ENCODE measurements at places on chromosomes 6 and 20.

- DNase-seq: peak; percentile 43
Observed at GRCh38 chr6:90385759-90386313, 89.2 kb upstream of the BACH2 start.

DNA sequence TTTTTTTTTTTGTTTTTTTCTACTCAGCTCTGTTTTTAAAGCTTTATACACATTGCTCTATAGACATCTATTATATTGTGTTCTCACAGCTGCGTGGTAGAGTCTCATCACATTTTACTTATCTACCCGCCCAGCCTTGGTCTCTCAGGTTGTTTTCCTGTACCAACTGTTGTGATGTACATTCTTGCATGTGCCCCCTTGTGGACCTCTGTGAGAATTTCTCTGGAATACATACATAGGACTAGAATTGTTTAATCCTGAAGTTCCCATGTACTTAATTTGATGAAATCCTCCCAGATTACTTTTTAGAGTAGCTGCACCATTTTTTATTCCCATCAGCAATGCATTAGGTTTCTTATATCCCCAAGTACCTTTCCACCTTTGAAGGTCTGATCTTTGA is 40.4 kb upstream of the TINAG start:
- DNase-seq: peak; percentile 62

GRCh38 chr6:30397697-30398096 is 52.7 kb downstream of the RPP21 start:
- DNase-seq: peak; percentile 35

DNA sequence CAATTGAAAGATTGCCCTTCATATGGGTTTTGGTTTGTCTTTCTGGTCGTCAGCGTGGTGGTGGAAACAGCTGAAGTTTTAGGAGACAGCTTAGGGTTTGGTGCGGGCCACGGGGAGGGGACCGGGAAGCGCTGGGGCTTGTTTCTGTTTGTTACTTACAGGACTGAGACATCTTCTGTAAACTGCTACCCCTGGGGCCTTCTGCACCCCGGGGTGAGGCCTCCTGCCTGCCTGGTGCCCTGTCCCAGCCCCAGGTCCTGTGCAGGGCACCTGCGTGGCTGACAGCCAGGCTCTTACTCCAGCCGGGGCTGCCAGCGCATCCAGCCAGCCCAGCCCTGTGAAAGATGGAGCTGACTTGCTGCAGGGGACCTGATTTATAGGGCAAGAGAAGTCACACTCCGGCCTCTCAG is 22.8 kb downstream of the NPEPL1 start:
- DNase-seq: no peak

DNA sequence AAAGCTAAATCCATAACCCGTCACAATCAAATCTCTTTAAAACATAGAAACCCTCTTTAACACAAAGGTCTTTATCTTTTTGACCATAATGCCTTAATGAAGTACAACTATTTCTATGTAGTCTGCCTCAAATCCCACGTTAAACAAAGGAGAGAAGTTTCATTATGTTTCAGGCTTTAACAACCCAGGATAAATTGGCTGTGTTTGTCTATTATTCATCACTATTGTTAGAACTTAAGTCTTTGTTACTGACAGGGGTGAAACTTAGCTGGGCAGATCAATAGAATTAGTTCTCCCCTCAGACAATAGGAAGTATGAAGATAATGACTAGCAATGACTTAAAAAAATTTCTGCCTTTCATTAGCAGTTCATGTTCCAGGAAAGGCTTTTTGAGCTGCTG is 10.1 kb upstream of the METTL24 start:
- DNase-seq: no peak

GRCh38 chr6:33206027-33206863 is 1.8 kb downstream of the HSD17B8 start:
- no peak for DNase-seq

GRCh38 chr6:157203312-157203744 is 120.0 kb downstream of the TMEM242 start:
- no peak for DNase-seq

- DNase-seq: no peak
Observed at GRCh38 chr6:89364586-89364985, 12.1 kb upstream of the UBE2J1 start.

GRCh38 chr20:52954849-52955248 is 17.3 kb upstream of the TSHZ2 start:
- DNase-seq: no peak

DNA sequence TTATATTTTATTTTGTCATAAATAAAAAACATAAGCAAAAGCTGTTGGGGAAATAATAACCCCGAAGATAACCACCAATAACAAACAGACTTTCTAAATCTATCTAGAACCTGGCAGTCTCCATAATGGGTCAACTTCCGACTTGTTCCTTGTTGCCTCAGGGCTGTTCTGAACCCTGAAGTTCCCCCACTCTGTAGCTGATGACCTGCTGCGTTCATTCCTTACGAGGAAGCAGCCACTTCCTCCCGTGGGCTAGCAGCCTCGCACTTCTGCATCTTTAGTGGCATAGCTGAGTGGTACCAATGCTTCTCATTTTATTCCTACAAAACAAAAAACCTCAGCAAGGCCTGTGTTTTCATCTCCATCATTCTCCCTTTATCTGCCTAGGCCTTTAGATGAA is 103.0 kb downstream of the PLEKHG1 start:
- DNase-seq: peak; percentile 54

DNA sequence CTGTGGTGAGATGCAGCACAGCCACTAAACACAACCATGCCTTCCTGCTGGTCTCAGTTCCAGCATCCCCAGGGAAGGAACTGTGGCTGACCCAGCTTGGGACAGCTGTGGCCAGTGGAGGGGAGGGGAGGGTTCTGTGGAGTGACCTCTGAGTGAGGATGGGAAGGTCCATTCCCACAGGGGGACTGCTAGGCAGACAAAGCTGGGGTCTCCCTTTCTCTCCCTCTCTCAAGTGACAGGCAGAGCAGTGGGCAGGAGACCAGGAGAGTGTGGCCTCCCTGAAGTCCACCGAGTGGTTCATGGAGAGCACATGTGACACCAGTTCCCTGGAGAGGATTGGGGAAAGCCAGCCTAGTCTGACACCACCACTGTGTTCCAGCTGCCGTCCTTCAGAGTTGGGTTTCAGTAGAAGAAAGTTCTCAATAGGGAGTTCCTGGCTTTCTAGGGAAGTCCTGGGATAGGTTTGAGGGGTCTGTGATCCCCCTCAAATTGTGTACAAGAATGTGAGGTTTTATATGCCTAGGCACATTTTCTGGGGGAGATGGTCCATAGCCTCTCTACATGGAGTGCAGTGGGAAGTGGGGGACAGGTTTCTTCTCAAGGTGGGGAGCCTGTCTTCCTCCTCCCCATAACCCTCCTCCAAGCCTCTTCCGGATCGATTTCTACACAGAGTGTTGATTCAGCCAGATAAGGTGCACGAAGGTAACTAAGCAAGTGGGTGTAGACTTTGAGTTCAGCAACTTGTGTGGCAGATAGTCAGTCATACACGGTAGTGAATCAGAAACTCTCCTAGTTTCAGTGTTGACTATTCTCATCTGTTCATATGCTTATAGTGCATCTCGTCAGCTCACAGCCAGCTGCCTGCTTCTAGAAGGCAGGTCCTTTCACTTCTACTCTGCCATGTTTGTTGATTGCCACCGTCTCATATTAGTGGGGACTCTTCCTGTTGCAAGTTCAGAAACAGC is 18.9 kb downstream of the MANBAL start:
- no peak for DNase-seq

DNA sequence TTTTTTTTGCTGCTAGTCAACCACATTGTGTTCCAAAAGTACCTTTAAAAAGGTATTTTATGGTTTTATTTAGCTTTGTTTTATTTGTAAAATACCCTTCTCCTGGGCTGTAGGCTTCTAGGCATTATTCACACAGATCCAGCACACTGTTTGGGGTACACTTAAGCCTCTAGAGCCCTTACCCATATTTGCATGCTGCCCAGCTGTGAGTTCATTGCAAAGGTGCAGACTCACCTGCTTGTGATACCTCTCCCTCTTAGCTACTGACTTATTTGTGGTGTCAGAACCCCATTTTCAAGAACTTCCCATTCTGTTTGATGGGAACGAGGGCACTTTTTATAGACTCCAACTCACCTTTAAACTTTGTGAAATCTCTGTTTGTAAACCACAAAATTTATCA is 69.8 kb downstream of the RIN2 start:
- no peak for DNase-seq

DNA sequence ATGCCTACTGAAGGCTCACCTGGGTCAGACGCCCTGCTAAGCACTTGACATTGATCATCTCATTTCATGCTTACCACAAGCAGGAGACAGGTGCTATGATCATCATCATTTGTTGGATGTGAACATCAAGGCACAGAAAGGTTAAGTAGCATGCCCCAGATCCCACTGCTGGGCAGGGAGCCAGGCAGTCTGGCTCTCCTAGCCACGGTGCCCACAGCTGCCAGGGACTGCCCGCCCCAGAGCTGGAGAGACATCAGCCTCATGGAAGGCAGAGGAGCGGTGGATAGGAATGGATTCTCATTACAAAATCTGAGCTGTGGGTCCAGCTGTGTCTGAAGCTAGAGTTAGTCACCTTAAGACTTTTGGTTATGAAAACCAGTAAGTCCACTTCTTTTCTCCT is 3.6 kb downstream of the SULF2 start:
- DNase-seq: no peak

- DNase-seq: no peak
Observed at GRCh38 chr6:44458551-44458950, 71.0 kb downstream of the CDC5L start.

DNA sequence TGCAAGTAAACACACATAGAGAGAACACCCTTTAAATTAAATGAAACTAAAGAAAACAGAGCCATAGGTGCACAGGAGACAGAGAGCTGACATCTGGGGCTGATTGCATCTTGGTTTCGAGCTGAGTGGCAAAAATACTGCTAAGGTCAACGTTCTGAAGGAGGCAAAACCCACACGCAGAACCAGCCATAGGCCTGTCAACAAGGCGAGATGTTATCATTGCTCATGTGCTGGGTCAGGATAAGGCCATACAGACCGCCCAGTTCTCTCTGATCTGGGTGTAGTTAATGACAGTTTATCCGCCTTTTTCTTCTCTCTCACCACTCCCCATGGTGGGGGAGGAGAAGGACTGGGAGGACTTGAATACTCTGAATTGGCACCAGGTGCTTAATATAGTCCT is 4.5 kb upstream of the FAM110A start:
- DNase-seq: peak; percentile 95

DNA sequence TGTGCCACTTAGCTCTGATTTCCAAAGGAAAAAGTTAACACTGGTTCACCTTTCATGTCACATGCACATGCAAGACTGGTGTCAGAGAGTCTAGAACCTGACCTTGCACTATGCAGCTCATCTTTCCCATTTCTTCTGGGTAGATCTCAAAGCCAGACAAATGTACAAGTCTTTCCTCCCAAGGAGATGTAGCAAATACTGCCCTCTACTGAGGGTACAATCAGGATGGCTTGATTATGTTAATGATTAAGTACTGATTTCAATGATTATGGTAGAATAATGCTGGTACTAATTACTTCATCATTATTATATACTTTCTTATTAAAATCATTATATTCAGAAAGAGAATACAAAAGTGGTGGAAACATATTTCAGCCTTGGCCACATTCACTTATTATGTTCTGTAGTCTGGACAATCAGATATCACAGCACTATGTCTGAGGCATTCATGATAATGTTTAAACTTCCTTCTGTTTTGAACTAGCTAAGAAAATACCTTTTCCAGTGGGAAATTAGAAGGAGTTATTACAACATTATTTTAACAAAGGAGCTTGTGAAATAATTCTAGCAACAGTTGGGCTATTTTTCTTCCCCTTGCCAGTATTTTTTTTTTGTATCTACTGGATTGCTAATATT is 68.5 kb upstream of the FOXO3 start:
- peak; percentile 76 for DNase-seq

GRCh38 chr6:22082218-22082617 is 214.6 kb downstream of the PRL start:
- DNase-seq: no peak

DNA sequence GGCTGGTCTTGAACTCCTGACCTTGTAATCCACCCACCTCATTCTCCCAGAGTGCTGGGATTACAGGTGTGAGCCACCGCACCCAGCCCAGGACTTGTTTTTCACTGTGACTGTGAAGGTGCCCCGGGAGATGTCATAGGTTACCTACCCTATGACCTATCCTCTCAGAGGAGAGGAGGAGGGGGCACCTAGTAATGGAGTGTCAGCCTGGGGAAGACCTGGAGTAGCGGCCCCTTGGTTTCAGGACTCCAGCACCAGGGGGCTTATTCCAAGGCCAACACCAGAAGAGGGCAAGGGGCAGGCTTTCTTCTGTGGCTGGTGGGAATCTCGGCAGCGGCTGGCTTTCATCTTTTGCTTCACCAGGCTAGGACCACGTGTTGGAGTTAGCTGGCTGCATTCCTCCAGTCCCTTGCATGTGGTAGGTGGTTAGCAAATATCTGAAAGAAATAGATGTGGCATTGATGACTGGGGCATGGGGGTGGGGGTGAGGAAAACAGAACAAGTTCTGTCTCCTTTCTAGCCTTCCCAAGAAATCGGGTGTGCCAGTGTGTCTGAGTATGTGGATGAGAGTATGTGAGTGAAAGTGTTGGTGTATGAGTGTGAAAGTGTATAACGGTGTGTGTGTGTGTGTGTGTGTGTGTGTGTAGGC is 7.9 kb upstream of the ITPR3 start:
- DNase-seq: no peak

DNA sequence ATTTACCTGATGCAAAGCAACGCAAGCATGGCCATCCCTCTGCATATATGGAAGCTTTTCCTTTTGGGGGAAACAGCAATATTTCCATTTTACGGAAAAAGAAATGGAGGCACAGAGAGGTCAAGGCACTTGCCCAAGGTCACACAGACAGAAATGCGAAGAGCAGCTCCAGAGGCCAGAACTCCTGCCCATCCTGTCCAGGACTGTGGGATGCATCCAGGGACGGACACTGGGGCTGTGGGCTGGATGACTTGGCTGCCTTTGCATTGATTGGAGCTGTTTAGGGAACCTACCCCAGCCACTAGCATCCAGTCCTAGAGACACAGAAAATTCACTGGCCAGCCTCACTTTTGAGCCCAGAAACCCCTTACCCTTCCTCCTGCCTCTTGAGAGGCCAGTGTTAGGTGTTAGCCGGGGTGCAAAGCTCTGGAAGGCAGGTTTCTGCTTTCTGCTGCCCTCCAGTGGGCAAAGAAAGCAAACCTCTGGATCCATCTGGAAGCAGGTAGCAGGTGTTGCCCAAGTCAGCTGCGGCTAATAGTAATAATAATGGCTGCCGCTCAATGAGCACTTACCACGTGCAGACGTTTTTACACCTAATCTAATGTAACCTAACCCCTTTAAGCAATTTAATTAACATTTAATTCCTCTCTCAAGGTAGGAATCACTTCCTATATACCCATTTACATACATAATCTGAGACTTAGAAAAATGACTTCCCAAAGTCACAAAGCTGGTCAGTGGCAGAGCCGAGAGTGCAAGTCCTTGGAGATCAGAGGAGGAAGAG is 31.7 kb upstream of the CCN5 start:
- peak; percentile 73 for DNase-seq

All from hematopoietic multipotent progenitor cell treated with erythropoietin and hydrocortisone succinate and interleukin-3 and kit ligand, for 4 days (in vitro differentiated cells).